ENCODE measurements at places on chromosomes 16 and 17.

GRCh38 chr16:65235339-65236177 lies 113.7 kb upstream of the CDH11 start:
- no peak for DNase-seq

GRCh38 chr17:62614142-62614541 lies 13.3 kb upstream of the MRC2 start:
- no peak for DNase-seq

GRCh38 chr17:7889166-7889955 lies 772 bp downstream of the CHD3 start:
- DNase-seq: peak; percentile 40

DNA sequence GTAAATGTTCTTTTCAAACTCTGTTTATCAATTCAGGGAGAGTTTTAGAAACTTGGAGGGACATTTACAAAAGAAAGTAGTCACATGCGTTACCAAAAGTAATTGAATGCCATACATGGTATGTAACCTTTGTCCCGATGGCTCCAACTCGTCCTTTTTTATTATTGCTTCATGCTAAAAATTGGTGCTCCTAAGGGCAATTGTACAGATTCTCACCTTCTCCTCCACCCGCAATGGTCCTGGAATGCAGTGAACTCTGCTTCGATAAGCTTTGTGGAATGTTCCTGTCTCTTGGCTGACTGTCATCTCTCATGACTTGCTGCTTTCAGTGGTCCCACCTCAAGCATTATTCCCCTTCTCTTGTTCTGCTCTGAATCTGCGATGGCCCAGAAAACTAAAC lies 20.9 kb downstream of the GNAO1 start:
- DNase-seq: no peak

- peak; percentile 70 for DNase-seq
Observed at GRCh38 chr16:11263737-11264136, 5.4 kb downstream of the TNP2 start.

GRCh38 chr16:5428932-5429331 lies 331.3 kb upstream of the EEF2KMT start:
- no peak for DNase-seq

DNA sequence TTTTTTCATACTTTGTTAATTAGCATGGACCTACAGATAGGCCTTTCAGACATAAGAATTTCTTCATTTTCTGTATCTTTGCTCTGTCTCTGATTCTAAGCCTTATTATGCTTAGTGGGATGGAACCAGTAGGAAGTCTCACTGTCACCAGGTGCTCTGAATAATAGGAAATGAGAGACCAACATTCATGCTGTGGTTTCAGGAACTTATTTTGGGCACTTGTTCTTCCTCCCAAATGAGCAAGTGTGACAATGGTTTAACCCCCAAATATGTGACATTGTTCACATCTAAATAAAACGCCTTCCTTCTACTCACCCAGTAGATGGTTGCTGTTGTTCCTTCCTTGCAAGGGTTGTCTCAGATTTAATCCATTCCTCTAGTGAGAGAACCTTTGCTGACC lies 100.2 kb downstream of the SYCE1L start:
- no peak for DNase-seq

DNA sequence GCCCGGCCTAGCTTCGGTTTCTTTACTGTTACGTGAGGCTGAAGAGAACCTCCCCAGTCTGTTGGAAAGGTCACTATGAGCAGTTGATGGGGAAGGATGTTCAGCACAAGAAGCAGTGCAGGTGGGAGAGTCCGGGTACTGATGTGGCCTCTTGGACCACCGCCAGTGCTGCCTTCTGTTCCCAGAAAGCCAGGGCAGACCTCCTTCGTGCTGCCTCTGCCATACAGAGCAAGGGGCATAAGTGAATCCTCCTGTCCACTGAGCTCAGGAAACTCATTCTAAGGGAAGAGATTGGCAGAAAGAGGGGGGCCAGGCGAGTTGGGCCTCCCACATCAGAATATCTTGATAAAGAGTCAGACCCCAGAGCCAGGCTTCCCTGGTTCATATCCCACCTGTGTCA lies 3.7 kb downstream of the PPP4C start:
- DNase-seq: no peak

DNA sequence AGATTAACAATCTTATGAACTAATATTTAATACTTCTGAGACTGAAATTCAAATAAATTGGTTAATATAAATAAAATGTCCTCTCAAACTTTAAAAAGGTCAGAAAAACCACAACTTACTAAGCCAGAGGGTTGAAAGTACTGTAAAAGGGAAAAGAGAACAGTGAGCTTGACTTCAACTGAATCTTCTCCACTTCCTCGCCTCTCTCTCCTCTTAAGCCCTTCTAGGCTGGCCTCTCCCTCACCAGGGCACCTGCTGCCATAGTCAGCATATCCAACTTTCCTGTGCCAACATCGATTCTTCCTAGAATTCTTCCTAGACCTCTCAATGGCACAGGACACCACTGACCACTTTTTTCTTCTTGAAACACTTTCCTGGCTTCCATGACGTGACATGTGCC lies 19.4 kb downstream of the GNA13 start:
- DNase-seq: no peak

- DNase-seq: no peak
Observed at GRCh38 chr16:81544700-81545271, 100.2 kb downstream of the CMIP start.

DNA sequence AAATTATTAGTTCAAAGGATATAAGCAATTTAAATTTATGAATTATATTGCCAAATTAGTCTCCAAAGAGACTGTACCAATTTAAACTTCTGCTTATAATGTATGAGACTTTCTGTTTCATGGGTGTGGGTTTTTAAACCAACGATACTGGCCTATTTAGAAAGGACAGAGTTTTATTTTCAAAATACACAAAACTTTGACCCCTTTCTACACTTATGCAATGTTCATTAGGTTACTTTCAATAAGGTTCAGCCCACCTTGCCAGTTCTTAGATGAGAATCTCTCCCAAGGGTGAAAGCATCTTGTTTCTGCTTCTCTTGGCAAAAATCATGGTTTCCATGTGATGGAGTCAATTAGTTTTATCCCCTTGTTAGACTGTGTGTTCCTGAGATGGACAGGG lies 84.7 kb downstream of the MYO1D start:
- no peak for DNase-seq

DNA sequence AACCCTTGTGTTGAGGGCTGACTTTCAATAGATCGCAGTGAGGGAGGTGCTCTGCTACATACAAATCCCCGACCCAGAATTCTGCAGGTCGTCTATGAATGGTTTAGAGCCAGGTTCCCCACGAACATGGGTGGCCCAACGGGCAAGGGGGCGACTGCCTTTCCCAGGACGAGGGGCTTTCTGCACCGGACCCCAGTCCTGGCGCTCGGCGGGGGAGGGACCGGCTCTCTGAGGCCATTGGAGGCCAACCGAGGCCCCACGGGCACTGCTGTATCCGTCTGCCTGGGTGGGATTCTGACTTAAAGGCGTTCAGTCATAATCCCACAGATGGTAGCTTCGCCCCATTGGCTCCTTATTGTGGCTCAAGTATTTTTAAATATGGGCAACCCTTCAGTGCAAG lies 21.2 kb downstream of the SEC14L1 start:
- no peak for DNase-seq

- DNase-seq: no peak
Observed at GRCh38 chr17:50618941-50619340, 15.7 kb upstream of the ABCC3 start.

DNA sequence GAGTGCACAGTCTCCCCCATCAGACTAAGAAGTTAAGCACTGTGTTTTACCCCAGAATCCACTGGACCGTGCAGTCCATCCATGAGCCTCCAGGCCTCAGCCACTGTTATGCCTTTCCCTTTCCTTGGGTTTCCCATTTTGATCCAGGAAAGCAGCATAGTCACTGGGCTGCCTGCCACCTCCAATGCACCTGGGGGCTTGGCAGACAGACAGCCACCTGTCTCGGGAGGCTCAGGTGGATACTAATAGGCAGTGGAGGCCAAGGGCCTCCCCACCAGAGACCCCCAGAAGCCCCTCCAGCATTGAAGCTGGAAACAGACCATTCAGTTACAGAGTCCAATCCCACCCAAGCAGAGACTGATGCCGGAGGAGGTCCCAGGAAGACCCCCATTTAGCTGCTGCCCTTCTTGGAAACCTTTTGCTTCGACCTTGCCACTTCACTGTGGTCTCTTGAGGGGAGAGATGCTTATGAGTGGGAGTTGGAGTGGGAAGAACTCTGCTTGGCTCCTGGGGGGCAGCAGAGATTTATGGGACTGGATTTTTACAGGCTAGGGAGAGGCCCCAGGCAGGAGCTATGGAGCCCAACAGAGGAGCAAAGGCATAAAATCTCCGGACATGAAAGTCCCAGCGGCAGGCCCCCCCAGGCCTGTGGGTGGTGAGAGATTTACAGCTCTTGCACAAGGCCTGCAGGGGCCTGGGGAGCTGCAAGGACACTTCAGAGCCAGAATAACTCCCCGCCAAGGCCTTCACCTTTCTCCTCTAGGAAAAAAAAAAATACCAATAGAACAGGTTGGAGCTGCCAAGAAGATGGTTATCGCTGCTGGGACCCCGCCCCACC lies 12.2 kb upstream of the SP2 start:
- no peak for DNase-seq

GRCh38 chr17:48616717-48617470 lies 1.8 kb upstream of the HOXB8 start:
- DNase-seq: no peak

DNA sequence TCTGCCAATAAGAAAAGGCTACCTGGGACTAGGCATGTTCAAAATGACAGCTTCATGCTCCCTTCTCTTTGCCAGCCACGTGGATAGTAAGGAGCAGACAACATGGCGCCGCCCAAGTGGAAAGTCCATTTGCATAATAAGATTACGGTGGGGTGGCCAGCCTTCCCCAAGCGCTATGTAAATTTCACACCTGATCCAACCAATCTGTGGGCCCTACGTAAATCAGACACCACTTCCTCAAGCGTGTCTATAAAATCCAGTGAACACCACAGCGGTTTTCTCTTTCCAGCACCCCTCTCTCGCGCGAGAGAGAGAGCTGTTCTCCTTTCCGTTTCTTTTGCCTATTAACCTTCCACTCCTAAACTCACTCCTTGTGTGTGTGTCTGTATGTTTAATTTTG lies 140.3 kb upstream of the ERCC4 start:
- DNase-seq: no peak

- no peak for DNase-seq
Observed at GRCh38 chr16:66426112-66427035, 721 bp upstream of the BEAN1 start.

GRCh38 chr17:30248786-30249185 lies 13.3 kb upstream of the SLC6A4 start:
- DNase-seq: no peak

GRCh38 chr17:51526507-51526906 lies 266.2 kb downstream of the UTP18 start:
- no peak for DNase-seq

GRCh38 chr17:62692721-62693431 lies 65.4 kb downstream of the MRC2 start:
- no peak for DNase-seq

- no peak for DNase-seq
Observed at GRCh38 chr16:2085669-2086068, 37.9 kb downstream of the TSC2 start.

GRCh38 chr16:1781254-1781653 lies 1.1 kb downstream of the SPSB3 start:
- no peak for DNase-seq

DNA sequence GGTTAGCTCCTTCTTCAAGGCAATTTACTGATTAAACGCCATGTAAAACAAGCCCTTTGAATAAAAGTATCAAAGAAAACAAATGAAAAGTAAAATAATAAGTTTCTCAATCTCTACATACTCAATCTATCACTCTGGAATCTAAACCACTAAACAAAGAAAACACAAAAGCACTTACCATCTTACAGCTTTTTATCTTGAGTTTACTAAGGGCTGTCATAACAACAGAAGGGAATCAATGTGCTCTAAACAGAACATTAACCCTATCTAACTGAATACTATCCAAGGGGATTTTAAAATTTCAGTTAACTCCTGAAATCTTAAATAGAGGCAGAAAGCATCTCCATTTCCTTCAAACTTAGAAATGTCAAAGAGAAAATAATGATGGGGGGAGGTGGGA lies 3.4 kb downstream of the SKA2 start:
- DNase-seq: no peak

DNA sequence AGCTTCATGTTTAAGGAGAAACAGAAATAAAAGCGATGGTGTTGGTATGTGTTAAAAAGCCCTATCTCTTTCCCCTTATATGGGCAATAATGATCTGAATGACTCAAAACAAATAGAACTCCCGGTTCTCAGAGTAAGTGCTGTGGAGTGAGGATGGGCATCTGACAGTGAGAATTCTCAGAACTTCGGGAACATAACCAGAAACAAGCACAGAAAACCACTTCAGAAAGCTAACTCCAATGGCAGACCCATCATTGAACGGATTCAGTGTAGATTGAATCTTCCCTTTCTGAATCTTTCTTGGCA lies 67.2 kb downstream of the CDH8 start:
- no peak for DNase-seq

- peak; percentile 23 for DNase-seq
Observed at GRCh38 chr17:36544044-36544306, 744 bp upstream of the GGNBP2 start.

DNA sequence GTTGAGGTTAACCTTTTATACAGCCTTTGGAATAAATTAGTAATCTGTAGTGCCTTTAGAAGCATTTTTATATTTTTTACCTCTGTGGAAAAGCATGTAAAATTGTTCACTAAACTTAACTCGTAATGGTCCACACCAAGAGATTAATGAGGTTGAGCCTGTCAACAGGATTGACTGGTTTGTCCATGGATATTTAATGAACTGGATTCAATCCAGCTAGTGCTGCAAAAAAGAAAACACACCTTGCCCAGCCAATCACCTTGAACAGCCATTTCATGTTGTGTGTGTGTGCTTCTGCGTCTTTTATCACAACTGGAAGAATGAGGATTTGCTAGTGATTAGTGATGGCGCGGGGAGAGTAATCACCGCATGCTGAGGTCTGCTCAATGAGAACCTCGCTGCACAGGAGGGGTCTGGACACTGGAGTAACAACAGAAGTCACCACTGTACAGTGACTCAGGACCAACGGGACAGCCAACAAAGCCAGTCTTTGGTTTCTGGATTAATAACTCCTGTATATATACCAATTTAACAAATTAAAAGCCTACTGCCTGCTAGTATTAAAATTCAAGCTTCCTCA lies 33.7 kb downstream of the LITAFD start:
- no peak for DNase-seq

GRCh38 chr17:59362811-59363205 lies 31.4 kb downstream of the YPEL2 start:
- DNase-seq: no peak

- DNase-seq: peak; percentile 35
Observed at GRCh38 chr16:84735849-84736586, 36.2 kb downstream of the USP10 start.

DNA sequence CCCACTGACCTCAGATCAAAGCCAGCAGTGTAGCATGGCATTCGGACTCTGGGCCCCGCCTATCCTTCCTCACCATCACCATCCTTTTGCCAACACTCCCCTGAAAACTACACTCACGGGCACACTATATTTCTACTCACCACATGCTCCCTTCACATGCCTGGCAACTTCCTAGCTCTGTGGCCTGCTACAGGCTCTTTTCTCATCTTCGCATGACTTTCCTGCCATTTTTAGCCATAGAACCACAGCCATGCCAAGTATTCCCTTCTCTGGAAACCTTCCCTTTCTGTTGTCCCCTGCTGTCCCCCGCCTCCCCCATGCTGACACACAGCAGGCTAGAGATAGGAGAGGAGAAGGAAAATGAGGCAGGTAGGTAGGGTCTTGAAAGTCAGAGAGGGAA lies 45.5 kb upstream of the MMP2 start:
- no peak for DNase-seq
